ENCODE measurements at places on chromosomes 12 and 14.
A peak's percentile ranks its signal among the peaks of the same experiment; 100 is the strongest.

- DNase-seq, result no peak
Measured at GRCh38 chr14:68775614-68776126, 17.2 kb downstream of the ZFP36L1 start.

DNA sequence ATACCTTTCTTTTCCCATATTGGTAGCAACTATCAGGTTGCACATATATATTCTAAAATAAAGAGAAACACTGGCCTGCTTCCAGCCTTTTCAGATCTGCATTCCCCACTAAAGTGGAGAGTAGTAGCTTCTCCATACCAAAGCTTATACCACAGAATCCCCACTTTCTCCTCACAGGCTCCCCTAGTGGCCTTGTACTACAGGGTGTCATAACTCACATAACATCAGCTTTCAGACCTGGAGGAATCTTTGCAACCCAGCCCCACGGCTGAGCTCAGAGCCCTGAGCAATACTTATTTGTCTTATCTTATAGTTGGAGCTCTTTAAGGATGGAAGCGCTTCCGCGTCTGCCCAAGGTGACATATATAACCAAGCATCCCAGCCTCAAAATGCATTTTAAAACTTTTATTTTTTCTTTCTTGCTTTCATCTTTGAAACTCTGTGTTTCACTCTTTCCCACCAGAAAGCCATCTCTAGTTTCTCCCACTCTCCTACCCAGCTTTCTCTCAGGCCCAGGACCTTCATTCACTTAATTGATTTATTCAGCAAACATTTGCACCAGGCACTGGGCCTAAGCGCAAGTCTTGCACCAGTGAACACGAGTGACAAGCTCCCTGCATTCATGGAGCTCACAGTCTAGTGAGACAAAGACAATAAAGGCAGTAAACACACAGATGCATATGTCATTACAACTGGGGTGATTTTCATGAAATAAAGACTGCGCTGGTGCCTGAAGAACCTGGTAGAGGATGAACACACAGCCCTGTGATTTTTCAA, 254.7 kb downstream of the IPO8 start:
- DNase-seq, result peak; percentile 58

DNA sequence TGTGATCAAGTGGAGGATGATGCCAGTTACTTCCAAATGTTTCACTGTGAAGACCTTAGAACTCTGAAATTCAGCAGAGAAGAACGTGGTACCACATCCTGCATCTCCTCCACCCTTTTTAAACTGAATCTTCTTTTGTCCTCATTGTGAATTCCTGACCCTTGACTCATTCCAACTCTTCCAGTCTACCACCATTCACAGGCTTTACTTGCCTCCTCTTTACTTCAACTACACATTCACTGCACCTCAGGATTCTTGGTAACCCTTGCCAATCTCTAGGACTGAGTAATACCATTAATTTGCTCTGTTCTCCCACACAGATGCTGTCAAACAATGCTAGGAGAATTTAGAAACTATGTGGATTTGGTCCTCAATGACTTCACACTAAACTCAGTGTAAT, 37.3 kb downstream of the PPP1R12A start:
- no peak for DNase-seq

- peak; percentile 40 for DNase-seq
Measured at GRCh38 chr14:41607966-41608663, 1.4 kb downstream of the LRFN5 start.

DNA sequence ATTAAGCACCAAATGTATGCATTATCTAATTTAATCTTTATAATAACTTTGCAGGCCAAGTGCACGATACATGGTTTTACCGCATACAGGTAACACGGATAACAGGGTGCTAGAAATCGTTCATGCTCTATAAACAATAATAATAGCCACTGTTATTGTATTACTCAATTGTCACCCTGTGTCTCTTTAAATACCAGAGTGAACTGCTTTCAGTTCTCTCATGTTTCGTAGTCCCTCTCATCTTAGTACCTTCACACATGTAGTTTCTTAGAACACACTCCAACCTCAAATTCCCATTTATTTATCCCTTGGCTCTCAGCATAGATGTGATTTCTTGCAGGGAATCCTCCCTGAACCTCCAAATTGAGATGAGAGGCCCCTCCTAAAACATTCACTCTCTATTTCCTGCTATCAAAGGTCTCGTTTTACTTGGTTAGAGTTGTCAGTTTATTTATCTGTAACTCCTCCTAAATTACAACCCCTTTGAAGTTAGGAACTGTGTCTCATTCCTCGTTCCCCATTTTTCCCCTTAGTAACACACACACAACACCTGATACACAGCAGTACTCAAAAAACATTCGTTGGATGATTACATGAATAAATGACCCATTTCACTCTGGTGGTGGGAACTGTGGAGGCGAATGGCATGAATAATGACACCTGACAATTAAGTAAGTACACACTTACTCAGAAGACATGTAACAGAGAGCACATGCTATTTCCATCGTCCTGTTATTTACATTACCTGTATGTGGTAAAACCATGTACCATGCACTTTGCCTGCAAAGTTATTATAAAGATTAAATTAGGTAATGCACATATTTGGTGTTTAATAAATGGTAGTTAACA, 134.6 kb downstream of the BTG1 start:
- no peak for DNase-seq

GRCh38 chr14:30349520-30349919, 209.4 kb upstream of the G2E3 start:
- DNase-seq, result no peak

GRCh38 chr14:34087571-34087970, 136.7 kb upstream of the EGLN3 start:
- DNase-seq, result no peak

- no peak for DNase-seq
Measured at GRCh38 chr14:97804056-97804455, 1006.9 kb downstream of the VRK1 start.

GRCh38 chr12:25818596-25819390, 139.7 kb upstream of the RASSF8 start:
- DNase-seq, result no peak

DNA sequence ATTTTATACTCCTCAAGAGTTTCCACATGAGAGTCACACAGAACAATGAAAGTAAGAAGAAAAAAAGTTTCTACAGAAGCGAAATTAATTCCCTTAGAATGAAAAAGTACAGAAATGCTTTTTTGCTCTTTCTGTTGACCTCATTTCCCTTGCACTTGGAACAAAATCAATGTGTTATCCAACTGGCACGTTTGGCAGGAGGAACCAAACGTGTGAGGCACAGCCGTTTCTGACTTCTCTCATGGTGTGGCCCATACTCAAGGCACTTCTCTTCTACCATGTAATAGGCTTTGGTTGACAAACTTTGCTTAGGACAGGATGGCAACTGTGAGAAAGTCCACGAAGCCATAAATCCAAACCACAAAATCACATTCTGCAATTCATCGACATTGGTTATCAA, 297.0 kb downstream of the FUT8 start:
- no peak for DNase-seq

GRCh38 chr12:92629349-92630065, 73.3 kb upstream of the PLEKHG7 start:
- DNase-seq, result no peak

DNA sequence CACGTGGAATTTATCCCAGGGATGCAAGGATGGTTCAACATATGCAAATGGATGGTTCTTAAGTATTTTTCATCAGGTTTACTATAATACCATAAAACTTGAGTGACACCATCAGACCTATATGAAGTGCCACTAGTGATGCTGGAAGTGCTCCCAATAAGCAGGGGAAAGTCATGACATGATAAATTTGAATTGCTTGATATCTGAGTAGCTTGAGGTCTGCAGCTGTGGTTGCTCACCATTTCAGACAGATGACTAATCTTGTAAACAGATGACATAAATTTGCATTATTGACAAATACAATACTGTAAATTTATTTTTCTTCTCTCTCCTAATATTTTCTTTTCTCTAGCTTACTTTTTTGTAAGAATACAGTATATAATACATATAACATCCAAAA, 13.7 kb upstream of the PRPF39 start:
- DNase-seq, result no peak

- DNase-seq, result no peak
Measured at GRCh38 chr14:22524784-22525161, 64.3 kb downstream of the DAD1 start.

- no peak for DNase-seq
Measured at GRCh38 chr14:34161351-34162082, 210.6 kb upstream of the EGLN3 start.

DNA sequence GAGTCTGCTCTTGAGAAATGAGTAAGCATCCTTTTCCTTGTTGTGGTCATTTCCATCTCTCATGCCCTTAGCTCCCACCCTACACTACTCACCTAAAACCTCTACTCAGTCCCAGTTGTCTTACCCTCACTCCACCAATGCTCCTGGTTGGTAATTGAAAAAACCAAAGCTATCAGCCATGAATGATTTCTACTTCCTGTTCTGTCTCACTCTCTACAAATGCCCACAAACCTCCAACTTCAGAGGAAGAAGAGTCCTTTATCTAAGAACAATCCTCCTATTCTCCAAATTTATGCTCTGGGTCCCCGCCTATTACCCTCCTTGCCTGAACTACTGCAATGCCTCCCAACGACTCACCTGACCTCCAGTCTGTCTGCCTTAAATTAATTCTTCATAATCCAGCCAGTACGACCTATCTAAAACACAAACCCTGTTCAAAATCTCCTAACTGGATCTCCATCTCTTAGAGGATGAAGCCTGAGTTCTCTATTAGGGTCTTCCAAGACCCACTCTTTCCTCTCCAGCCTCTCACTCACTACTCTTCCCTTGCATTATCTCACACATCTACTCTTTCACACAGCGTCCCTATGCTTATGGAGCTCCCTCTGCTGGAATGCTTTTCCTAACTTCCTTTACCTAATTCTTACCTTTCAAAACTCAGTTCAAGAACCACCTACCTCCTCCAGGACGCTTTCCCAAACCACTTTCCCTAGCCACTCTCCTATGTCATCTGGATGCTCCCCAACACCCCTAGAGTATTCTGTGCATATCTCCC, 2.2 kb downstream of the DHRS1 start:
- DNase-seq, result no peak

- DNase-seq, result no peak
Measured at GRCh38 chr14:99525699-99526080, 44.5 kb downstream of the CCNK start.

DNA sequence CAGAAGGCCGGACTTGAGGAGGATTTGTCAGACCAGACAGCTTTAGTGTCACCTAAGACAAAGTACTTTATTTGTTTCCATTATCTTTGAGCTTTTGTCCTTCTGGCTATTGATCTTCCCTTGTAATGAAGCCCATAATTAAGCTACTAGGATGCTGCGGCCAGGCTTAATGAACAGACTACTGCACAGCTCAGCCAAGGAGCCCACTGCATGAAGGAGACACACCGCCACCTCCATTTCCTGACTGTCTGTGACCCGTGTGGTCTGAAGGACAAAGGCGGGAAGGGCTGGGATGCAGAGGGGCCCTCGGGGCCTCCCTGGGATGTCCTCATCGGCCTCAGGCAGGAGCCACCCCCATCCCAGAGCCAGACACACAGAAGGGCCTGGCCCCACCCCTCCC, 31.0 kb upstream of the GALNT9 start:
- no peak for DNase-seq

- no peak for DNase-seq
Measured at GRCh38 chr14:65433646-65434045, 21.1 kb downstream of the FUT8 start.

DNA sequence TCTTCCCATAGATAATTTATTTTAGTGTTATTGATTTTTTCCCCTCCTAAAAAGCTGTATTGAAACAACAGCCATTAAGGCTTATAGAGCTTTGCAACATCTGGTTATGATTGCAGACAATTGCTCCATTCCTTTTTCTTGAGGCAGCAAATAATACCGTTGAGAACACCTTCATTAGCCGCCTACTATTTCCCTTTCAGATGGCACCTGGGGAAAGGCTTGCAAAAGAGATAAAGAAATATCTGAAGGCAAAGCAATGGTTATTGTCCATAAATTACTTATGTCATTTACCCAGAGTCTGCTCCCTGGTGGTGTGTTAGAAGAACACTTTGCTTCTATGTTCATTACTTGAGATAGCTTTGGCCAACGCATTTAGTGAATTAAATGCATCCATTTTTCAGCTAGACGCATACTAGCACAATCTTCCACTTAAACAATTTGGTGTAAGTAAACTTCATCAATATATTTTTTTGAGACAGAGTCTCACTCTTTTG, 377.8 kb downstream of the KCNH5 start:
- DNase-seq, result no peak

DNA sequence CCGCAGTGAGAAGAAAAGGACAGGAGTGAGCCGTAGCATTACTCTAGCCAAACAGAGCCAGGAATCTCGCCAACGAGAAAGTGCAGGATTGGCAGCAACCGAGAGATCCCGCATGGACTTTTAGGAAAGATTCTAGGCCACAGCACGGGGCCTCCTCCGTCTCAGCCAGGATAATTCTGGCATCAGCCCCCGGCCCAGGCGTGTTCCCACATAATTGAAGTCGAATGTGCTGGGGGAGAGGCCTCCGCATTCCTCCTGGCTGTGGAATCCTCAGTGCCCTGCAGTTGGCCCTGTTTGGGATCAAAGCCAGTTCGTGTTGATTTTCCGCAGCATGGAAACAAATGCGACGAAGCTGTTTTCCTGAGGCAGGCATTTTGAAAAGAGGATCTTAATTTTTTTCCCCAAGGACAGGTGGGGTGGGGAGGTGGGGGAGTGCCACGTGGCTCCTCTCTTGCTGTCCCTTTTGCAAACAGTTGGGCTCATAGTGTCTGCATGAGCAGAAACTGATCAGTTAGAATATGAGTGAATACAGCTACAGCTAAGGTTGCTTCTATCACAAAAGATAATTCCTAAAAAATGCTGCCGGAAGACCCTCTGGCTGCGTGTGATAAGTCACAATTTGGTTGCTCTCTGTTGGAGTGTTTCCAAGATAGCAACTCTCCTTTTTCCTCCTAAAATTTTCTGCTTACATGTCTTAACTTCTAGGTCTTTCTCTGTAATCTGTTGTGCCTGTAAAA, 37.3 kb upstream of the ATXN2 start:
- DNase-seq, result peak; percentile 75

DNA sequence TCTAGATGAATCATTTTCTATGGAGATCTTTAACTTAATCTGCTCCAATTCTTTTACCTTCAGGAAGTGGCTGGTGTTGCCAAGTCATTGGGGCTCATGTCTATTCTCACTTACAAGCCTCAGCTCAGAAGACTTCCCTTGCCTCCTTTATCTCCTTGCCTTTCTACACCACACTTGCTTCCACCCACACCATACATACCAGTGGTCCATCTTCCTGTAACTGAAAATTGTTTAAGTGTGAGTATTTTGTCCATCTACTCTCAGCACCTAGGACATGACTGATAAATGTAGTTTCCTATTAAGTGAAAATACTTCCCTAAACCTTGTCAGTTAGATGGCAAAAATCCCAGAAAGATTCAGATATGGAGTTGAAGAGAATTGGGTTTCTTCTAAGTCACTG, 199.7 kb upstream of the CPNE8 start:
- no peak for DNase-seq

GRCh38 chr12:68245180-68246021, 8.0 kb downstream of the IL22 start:
- no peak for DNase-seq
